HFFc6 (cell line): ENCODE measurements at places on chromosomes 12 and 14. TPM values are rescaled to one million over a fixed set of nuclear protein-coding genes. Genes with fewer than 3 reads are reported as not detected.

TAS2R7 gene
- not detected in 3 replicates for total RNA-seq

ATF1 gene
- total RNA-seq, result 30.7 to 35.2 TPM (median 30.9 TPM) in 3 replicates

KRT71 gene
- not detected in 3 replicates for total RNA-seq

GUCY2C gene
- not detected in 3 replicates for total RNA-seq

AQP2 gene
- not detected in 3 replicates for total RNA-seq

ZDHHC22 gene
- not detected in 3 replicates for total RNA-seq

TSPAN11 gene
- 0.05 to 0.06 TPM in 2 of 3 replicates, not detected in the other for total RNA-seq

DNAJC22 gene
- total RNA-seq, result 0.48 to 4.1 TPM (median 0.85 TPM) in 3 replicates

PLA2G1B gene
- not detected in 3 replicates for total RNA-seq

TEAD4 gene
- total RNA-seq, result 20.7 to 24.8 TPM (median 23.4 TPM) in 3 replicates
